ENCODE measurements at places on chromosomes 13 and 19.

DNA sequence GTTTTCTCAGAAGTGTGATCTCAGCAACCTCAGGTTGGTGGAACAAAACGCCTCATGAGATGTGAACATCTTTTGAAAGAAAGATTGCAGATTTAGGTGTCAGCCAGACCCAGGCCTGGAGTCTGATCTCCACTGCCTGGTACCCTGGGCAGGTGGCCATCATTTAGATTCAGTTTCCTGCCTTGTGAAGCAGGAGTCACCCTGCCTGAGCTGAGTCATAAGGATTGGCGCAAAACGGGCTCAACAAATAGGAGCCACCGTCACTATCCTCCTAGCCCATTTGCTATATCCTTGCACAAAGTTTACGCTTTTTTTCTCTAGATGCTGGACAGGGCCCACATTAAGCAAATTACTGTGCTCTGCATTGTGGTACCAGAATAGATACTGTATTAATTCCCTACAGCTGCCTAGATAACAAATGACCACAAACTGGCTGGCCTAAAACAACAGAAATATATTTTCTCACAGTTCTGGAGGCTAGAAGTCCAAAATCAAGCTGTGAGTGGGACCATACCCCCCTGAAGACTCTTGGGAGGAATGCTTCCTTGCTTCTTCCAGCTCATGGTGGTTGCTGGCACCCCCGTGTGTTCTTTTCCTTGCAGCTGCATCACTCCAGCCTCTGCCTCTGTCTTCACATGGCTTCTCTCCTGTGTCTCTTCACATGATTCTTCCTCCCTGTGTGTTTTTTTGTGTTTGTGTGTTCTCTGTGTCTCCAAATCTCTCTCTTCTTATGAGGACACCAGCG is 38.2 kb downstream of the TNFSF11 start:
- no peak for DNase-seq

DNA sequence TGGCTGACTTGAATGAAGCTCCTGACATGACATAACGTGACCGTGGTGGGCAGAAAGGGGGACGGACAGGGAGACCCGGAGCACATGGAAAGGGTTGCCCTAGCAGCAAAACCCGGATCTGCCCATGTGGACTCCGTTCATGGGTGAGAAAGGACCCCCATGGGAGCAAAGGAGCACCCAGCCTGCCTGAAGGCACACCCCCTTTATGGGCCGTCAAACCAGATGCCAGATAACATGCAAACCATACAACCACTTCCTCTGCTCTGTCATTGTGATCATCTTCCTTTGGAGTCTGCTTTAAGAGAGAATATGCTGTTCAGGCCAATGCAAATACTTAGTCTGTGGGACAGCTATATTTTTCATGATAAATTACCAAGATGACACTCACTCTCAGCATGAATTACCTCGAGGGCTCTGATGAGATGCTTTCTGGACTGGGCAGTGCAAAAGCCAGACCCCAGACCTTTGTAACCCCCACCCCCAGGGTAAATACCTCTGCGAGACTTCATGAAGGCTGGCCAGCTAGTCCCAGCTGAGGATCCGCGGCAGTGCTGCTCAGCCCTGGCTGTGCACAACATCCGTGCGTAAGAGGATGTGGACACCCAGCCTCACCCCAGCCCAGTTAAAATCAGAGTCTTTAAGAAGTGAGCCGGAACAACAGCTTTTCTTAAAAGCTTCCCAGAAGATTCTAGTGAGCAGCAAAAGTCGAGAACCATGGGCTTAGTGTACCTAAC is 126.6 kb downstream of the USP12 start:
- no peak for DNase-seq

DNA sequence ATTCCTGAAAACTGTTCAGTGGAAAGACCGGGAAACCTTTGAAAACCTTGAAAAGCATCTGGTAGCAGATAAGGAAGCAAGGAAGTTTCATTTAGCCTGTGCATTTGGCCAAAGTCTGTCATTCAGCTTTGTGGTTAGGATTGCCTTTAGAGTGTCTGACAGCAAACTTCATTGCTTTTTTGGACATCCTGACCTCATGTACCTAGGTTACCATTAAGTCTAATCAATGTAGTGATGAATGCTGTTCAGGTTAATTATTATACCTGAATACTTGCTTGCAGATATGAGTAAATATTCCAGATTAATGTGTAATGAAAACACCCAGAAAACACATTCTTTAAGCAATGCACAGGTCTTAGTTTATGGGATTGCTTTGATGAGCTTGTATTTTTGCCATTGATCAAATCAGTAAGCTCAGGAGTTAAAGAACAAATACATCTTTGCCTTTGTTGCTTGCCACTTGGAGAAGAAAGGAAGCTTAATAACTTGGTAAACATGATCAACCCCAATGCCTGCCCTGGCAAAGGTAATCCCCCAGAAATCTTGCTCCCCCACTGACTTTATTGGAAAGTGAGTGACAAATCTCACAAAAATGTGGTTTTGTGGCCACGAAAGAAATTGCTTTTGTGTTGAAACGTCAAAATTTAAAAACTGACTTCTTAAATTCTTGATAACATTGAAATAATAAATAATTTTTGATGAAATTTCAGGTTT is 87.4 kb downstream of the SLC15A1 start:
- DNase-seq = no peak

DNA sequence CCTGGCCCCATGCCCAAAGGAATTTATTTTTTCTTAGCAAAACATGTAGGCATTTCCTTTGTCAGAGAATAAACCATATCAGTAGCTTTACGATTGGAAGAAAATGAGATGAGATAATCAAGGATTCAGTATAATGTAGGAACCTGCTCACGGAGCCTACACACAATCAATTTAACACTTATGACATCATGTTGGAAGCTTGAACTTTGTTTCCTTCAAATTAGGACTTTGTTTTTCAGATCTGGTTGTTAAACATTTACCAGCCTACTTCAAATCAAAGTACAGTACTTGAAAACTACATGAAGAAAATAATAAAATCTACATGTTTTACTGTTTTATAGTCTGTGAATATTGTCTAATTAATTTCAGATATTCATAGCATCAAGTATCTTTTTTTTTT is 639.0 kb upstream of the ATXN8OS start:
- DNase-seq = no peak

GRCh38 chr19:49950956-49951526 is 9.9 kb downstream of the SIGLEC11 start:
- DNase-seq = no peak

- no peak for DNase-seq
Measured at GRCh38 chr19:3622224-3622623, 4.4 kb downstream of the CACTIN start.

DNA sequence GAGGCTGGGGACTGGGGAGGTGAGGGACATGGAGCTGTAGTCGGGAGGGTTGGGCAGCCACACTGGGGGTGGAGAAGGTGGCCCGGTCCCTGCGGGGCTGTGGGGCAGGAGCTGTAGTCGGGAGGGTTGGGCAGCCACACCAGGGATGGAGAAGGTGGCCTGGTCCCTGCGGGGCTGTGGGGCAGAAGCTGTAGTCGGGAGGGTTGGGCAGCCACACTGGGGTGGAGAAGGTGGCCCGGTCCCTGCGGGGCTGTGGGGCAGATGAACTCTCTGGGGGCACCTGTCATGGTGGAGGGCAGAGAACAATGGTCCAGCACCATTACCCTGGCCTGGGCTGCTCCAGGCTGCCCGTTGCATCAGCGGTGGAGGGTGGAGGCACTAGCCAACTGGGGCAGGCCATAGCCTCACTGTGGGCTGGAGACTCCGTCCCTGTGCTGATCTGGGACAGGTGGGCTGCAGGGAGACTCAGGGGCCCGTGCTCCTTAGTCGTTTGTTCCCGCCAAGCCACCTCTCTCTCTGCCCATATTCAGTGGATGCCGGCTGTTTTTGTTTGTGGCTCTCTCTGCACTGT is 51.4 kb downstream of the ATP11A start:
- no peak for DNase-seq

DNA sequence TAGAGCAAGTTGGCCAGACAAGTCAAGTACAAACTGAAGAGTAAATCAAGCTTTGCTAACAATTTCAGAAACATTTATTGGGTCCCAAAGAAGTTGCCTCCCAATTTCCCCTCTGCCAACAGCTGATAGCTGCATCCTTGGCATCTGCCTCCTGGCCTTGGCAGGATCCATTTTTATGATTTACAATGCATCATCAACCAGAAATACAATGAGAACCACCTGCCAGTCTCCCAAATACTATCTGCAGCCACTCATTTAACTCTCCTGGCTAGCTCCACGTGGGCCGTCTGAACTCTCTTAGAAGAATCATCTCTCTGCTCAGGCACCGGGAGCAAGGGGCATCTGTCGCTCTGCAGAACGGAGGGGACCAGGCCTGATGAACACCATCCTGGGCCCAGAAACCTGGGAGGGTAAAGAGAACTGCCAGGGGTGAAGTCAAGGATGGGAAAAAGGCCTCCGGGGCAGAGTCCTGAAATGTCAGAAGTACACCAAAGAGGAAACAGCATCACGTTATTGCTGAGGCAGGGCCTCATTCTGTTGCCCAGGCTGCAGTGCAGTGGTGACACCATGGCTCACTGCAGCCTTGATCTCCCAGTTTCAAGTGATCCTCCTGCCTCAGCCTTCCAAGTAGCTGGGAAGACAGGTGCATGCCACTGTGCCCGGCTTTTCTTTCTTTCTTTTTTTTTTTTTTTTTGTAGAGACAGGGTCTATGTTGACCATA is 2.6 kb downstream of the LONP1 start:
- no peak for DNase-seq

DNA sequence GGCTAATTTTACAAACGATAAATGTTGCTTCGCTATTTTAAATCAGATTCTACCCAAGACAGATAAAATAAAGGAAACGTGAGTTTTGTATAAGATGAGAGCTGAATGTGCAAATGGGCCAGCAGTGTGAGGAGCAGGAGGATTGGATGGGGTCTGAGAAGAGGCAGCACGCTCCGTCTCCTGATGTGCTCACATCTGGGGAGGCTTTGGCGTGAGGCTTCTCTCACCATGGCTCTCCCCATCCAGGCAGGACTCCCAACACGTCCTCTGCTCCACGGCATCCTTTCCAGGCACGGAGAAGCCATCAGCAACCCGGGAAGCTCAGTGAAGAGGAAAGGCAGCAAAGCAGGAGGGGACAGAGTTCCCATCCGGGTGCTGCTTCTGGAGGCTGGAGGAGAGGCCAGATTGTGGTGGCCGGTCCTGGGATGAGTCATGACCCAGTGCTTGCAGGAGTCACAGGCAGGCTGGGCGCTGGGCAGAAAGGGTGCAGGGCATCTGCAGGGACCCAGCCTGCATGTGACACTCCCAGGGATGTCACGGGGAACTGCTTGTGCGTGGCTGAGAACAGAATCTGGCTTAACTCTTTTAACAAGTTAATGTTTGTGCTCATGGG is 47.5 kb downstream of the ZNF536 start:
- DNase-seq = no peak

DNA sequence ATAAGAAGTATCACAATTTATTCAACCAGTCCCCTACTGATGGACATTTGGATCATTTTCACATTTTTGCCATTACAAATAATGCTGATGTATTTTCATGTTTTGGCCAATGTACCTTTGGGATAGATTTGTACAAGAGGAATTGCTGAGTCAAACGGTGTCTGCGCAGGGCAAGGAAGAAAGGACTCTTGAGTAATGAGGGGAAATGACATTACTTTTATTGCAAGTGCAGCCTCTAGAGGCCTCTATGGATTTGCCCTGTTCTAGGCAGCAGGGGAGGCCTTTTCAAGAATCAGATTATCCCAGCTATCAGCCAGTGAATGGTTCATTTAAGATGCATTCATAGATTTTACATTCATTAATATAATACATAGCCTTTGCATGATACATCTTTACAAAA is 32.9 kb upstream of the GTF3A start:
- DNase-seq = no peak

DNA sequence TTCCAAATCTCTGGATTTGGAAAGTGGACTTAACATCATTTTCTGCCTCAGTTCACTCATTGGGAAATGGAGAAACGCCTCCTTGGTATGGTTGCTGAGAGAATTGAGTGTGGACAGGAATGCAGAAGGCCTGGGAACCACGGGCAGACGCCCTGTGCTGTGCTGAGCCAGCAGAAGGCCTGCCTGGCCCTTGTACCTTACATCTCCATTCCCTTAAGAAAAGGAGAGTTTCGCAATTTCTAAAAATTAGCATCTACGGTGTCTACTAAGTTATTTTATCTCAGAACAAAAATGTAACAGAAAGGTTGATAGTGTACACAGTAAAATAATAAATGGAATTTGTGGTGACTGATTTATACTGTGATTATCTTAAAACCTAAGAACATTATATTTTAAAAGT is 78.7 kb downstream of the IPO5 start:
- DNase-seq = no peak

GRCh38 chr13:27600711-27601110 is 19.6 kb downstream of the LNX2 start:
- no peak for DNase-seq

GRCh38 chr19:33435706-33436359 is 62.3 kb downstream of the CEBPG start:
- DNase-seq = no peak

GRCh38 chr13:44049081-44049945 is 169.6 kb downstream of the LACC1 start:
- DNase-seq = no peak

- DNase-seq = no peak
Measured at GRCh38 chr19:1884291-1884718, 991 bp downstream of the ABHD17A start.

DNA sequence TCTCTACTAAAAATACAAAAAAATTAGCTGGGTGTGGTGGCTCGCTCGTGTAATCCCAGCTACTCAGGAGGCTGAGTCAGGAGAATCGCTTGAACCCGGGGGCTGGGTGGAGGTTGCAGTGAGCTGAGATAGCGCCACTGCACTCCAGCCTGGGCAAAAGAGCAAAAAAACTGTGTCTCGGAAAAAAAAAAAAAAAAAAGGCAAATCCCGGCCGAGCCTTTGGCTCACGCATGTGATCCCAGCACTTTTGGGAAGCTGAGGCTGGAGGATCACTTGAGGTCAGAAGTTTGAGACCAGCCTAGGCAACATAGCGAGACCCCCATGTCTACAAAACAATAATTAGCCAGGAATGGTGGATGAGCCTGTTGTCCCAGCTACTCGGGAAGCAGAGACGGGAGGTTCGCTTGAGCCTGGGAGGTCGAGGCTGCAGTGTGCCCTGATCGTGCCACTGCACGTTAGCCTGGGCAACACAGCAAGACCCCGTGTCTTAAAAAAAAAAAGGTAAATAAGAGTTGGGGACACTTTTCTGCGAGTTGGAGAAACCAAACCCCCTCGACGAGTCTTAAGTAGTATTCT is 574 bp upstream of the GPX4 start:
- DNase-seq = no peak

DNA sequence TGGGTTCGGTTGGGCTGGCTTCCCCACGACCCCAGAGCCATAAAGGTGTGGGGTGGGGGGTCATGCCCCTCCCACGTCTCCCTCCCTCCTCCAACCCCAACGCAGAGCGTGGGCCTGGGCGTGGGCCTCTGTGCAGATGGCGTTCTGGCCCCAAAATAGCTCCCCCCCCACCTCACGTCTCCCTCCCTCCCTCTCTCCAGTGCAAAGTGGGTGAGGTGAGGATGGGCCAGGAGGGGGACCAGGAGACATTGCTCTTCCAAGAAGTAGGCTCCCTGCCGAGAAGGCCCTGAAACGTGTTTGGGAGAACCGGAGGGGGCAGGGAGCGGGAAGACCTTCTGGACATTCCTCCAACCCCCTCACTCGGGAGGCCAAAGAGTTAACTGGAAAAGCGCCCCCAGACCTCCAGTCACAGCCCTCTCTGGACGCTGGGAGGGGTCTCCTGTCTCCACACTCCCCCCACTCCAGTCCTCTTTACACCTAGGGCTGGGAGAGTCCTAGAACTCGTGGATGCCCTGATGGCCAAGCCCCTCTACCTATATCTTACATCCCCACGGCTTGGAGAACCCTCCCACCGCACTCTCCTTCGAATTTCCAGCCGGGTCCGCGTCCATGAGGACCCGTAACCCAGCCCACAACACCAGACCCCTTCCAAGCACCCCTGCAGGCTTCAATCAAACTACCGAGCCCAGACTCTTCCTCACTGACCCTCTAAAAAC is 855 bp downstream of the UNC13A start:
- DNase-seq = no peak

Data from psoas muscle (tissue), 8 donors.